ENCODE measurements at places on chromosomes 16 and 17.
A peak's percentile ranks its signal among the peaks of the same experiment; 100 is the strongest.

DNA sequence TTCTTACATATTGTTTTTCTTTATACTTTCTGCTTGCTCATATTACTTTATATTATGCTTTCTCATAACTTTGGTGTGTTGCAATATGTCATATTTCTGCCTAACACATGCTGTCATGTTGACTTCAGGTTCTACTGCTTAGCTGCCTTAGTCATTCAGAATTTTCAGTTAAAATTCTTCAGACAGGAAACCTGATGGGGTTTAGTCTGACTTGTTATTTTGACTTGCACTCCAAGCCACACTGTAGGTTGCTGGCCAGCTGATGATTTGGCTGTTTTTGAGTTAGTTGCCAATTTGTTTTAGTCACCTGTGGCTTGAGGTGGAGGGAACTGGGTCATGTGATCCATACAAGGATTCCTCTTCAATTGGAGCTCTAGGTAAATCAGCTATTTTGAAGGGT, 315.4 kb downstream of the MAP2K6 start:
- DNase-seq, result peak; percentile 65

DNA sequence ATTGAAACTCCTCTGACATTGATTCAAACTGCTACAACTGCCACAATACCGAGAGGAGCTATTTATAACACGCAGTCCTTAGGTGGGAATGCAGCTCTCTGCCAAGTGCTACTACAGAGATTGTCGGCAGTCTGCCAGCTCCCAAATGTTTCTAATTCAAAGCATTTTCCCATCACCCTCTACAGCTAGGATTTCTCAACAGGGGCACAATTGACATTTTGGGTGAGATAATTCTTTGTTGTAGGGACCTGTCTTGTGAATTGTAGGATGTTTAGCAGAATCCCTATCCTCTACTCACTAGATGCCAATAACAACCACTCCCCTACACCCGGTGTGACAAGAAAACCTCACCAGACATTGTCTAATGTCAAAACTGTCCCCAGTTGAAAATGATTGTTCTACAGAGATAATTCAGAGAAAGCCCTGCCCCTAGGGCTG, 7.8 kb upstream of the N4BP1 start:
- DNase-seq, result no peak

- no peak for DNase-seq
Observed at GRCh38 chr17:38332735-38333134, 11.0 kb downstream of the GPR179 start.

DNA sequence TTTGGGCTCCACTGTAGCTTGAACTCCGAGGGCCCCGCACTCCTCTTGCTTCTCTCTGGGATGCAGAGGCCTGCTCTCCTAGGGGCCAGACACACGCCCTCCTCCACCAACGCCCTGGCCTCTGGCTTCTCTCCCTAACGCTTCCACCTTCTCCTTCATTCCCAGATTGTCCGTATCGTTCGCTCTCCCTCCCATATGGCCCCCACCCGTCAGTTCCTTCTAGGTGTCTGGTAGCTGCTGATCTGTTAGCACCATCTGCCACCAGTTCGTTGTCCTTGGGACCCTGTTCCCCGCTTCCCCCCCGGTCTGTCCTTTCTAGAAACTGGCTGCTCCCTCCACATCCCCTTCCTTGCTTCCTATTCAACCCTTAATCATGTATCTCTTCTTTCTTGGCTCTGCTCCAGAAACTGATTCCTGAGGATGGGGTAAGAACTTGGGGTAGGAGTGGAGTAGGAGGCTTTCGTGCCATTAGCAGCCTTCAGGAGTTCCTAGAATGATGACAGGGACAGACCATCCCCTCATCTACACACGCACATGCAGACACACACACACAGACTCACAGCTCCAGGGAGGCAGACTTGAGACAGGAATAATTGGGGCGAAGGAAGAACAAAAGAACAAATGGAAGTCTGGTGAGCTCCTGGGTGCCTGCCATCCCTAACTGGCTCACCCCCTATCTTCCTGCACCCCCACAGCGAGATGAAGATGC, 4.3 kb downstream of the ATP1B2 start:
- no peak for DNase-seq

- no peak for DNase-seq
Observed at GRCh38 chr16:51313198-51313597, 162.1 kb upstream of the SALL1 start.

GRCh38 chr16:4309102-4309832, 6.6 kb upstream of the GLIS2 start:
- no peak for DNase-seq

DNA sequence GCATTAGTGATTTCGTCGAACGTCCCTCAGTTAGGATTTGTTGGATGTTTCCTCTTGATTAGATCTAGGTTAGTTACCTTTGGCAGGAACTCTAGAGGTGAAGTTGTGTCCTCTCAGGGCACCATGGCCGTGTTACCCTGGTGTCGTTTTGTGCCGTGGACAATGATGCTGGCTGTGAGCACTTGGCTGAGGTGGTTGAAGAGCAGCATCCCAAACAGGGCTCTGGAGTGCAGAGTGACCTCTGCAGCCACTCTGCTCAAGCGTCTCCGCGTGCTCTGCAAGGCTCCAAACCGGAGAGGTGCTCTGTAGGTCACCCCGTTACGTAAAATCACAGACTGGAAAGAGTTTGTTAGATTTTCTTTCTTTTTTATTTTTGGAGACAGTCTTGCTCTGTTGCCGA, 33.0 kb downstream of the FOXK2 start:
- no peak for DNase-seq

- no peak for DNase-seq
Observed at GRCh38 chr16:56613706-56614105, 5.3 kb downstream of the MT2A start.

DNA sequence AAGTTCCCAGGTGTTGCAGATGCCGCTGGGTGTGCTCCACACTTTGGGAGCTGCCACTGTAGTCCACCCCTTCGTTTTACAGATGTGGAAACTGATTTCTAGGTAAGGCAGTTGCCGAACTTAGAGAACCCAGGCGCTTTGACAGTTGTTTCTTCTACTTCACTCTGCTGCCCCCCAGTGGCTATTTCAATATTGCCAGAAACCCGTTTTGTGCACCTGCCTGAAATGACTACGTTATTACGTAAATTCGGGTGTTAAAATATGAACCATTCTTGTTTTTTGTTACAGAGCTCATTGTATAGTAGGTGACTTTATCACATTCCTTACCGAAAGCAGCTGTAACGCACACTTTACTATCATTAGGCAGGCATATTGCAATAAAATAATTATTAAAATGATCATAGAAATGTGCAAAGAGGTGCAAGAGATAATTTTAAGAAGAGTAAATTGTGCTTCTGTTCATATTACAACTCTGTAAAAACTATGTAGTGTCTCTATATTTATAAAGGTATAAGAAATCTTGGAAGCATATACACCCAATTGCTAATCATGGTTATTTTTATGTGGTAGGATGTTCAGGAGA, 44.9 kb downstream of the OTOA start:
- DNase-seq, result peak; percentile 73

GRCh38 chr17:82241926-82242697, 13.3 kb downstream of the SLC16A3 start:
- DNase-seq, result peak; percentile 50

GRCh38 chr16:82631701-82632685, 5.2 kb downstream of the CDH13 start:
- DNase-seq, result peak; percentile 27

DNA sequence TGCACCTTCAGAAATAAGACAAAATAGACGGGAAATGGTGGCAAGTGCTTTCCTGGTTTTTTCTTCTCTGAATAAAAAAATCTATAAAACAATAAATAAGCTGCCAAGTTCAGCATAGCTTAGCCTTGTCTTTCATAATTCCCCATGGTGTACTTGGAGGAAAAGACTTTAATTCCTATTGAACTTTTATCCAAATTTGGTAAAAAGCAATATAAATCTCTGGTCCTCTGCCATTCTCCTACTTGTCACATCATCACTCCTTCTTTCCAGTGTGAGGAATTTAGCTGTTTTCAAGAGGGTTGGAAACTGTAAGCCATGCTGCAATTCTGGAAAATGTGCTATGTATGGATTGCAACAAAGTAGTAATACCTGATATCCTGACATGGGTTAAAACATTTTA, 551.8 kb upstream of the KIF2B start:
- no peak for DNase-seq

- DNase-seq, result peak; percentile 43
Observed at GRCh38 chr17:18070861-18071340, 16.8 kb upstream of the DRG2 start.

- no peak for DNase-seq
Observed at GRCh38 chr16:68719993-68720489, 17.1 kb upstream of the CDH1 start.

DNA sequence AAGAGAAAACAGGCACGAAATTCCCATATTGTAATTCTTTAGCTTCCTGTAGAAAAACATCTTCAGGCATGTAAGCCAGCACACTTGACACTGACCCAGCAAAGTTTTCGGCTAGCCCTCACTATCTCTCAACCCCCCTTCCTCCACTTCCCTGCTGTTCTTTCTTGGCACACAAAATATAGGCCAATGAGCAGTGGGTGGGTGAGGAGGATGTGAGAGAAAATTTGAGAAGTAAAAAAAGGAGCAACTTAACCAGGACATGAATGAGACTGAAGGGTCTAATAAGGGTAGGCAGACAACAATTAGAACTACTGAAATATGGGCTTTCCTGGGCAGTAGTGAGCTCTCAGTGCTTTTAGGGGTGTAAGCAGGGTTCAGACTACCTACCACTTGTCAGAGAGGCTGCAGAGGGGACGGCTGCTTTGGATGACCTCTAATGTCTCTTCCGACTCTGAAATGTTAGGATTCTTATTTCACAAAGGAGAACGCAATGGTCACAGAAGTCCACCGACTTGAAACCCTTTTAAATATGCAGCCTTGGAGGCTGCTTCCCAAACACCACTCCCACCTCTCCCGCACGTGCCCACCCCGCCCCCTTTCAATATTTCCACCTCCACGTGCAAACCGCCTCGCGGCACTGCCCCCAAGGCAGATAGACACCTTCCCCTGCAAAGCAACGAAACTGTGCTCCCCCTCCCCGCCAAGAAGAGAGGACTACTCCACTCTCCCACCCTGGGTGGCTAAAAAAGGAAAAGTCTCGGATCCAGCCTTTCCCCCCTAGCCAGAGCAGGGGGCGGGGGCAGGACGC, 889 bp downstream of the MBTD1 start:
- DNase-seq, result peak; percentile 59

DNA sequence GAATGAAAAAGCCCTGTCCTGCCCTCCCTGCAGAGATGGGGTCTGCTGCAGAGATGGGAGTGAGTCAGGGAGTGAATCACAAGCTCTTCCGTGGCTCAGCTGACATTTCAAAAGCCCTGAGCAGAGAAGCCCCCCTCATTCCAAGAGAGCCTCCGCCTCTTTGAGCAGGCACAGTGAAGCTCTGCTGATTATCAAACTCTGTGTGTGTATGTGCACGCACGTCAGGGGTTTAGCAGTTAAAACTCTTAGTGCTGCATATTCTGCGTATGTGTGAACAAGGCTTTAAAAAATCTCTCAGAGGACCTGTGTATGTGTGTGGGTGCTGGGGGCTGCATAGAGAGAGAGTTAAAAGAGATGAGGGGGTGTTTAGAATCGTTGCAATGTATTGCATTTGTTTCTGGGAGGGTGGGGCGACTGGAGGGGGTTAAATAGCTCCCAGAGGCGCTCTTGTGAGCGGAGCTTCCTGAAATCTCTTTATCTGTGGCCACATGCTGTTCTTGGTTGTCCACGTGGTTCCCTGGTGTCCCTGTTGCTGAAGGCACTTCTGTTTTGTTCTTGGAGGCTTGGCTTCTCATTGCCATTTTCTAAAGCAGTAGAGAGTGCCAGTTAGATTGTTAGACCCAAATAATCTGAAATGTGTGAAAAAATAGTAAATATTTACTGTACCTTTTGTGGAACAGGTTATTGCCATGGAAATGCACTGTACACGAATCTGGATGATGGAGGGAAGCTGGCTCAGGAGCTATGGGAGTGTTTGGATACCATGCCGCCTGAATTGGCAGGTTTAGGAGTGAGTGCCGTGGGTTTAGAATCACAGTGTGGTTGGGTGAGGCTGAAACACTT, 116.6 kb downstream of the PRKCB start:
- DNase-seq, result peak; percentile 45

- peak; percentile 27 for DNase-seq
Observed at GRCh38 chr17:5035315-5035714, at the start of gene SLC52A1. TSS of gene SLC52A1 (minus strand) at chr17:5035426. CDS start at chr17:5034606, 820 bp downstream.

All from ELR (cell line).